ENCODE measurements at places on chromosomes 3 and 15.

GRCh38 chr3:185335799-185336198 is 27.1 kb upstream of the MAP3K13 start:
- H3K4me3 ChIP-seq: no peak overlapping the region
- DNase-seq: no peak
- H3K27me3 ChIP-seq: no peaks in the 10 kb centered on the region
- H3K4me1 ChIP-seq: peaks cover 22% of the 10 kb centered on the region
- H3K27ac ChIP-seq: no peak overlapping the region
- H3K36me3 ChIP-seq: no peaks in the 10 kb centered on the region

- H3K27ac ChIP-seq: no peak overlapping the region
- no peaks in the 10 kb centered on the region for H3K27me3 ChIP-seq
These were observed 152.3 kb downstream of the IGF1R start for GRCh38 chr15:98800437-98801233.

DNA sequence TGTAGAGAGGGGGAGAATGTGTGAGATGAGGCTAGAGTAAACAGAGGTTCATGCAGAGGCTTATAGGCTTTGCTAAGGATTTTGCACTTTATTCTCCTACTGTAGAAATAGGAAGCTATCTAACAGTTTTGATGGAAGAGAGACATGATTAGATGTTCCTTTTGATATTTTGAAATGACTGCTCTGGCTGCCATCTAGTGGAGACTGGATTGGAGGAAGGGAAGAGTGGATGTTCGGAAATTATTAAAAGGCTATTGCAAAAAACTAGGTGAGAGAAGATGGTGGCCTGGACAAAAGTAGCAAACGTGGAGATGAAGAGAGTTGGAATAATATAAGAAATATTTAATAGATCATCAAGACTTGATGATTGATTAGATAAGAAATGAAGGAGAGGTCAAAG is 42.2 kb downstream of the SYN2 start:
- H3K36me3 ChIP-seq: no peaks in the 10 kb centered on the region
- no peak overlapping the region for H3K4me3 ChIP-seq
- DNase-seq: no peak
- H3K27me3 ChIP-seq: no peaks in the 10 kb centered on the region
- H3K4me1 ChIP-seq: no peaks in the 10 kb centered on the region
- H3K27ac ChIP-seq: no peak overlapping the region

GRCh38 chr3:64104691-64105111 is 81.4 kb upstream of the PSMD6 start:
- H3K36me3 ChIP-seq: no peaks in the 10 kb centered on the region
- H3K4me1 ChIP-seq: no peaks in the 10 kb centered on the region
- no peak for DNase-seq
